ENCODE measurements at places on chromosomes 4 and X. TPM values are rescaled to one million over a fixed set of nuclear protein-coding genes. Genes with fewer than 3 reads are reported as not detected.

GRCh38 chr4:48315728-48316630, 25.4 kb upstream of the SLAIN2 start:
- DNase-seq: peak; percentile 39

The PCDH19 gene
- total RNA-seq: not detected

- DNase-seq: peak; percentile 68
Observed at GRCh38 chrX:155612312-155613224, at the start of gene TMLHE. TMLHE (minus strand) TSS chrX:155612952; CDS start chrX:155545276, 67,676 bp downstream.

GRCh38 chrX:153974003-153974725, 1.6 kb downstream of the TMEM187 start:
- DNase-seq: no peak

GRCh38 chr4:56243107-56243506, 144.2 kb downstream of the AASDH start:
- DNase-seq: no peak

GRCh38 chr4:158929939-158930638, 161.3 kb downstream of the FNIP2 start:
- no peak for DNase-seq

DNA sequence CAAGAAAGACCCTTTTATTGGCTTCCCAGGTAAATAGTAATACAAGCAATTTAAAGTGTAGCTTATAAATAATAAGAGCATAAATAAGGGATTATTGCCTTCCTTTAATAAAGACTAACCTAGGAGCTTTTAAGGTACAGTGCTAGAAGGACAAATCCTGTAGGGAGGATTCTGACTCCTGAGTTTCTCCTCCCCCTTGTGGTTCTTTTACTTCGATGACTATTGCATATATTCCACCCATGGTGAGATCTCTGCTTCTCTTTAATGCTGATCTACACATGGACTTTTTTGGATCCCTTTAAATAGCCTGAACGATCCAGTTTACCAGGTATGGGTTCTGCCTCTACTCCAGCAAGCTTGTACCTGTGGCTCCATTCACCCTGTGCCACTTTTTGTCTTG, 2.5 kb downstream of the GALNT7 start:
- DNase-seq: no peak

DNA sequence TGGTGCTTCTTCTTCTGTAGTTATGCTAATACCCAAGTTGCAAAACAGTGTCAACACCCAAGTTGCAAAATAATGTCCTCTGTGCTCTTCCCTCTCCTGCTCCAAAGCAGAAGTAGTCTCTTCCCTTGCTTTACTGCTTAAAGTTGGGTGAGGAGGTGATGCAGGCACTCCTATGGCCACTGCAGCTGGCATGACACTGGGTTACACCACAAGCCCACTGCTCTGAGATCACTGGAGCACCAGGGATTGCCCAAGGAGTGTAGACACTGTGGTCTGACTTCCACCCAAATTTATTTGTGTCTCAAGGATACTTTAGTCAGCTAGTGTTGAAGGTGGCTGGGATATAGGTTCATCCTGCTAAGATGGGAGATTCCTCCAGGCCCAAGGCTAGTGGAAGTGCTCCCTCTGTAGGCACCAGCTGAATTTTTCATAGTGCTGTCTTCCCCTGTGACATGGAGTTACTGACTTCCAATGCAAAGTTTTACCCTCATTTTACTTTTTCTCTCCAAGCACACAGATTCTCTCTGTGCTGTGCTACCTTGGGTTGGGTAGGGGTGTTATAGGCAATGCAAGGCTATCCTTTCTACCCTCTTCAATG, 196.2 kb upstream of the TENT5D start:
- no peak for DNase-seq

DNA sequence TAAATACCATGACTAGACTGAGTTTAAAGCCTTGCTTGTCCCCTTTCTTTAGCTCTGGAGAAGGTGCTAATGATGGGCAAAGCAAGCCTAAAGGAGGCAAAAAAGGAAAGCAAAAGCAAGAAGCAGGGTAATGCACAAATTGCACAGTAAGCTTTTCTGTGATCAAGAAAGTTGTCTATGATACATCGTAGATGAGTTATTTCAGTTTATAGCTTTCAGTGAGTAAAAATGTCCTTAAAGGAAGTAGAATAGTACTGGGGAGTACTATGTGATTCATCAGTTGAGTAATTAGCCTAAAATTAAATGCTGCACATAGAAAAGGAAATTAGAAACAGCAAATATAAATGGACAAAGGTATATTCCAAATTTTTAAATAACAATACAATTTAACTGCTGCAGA, 50.2 kb upstream of the PDE5A start:
- DNase-seq: no peak

DNA sequence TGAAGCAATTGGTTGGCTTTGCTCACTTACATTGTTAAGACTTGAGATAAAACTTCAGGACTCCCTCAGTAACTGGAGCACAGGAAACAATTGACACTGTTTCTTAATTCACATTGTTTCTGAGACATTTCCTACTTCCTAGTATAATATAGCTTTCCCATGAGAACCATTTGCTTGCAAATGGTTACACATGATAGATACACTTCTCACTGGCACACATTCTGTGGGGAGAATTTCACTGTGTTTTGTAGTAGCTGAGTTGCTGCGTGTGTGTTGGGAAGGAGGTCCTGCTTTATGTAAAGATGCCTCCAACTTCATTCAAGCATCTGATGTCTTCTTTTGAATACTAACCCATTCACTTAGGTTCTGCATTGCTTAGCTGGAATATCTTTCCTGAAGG, 85.3 kb upstream of the SLC4A4 start:
- DNase-seq: no peak

The MAOA gene
- total RNA-seq: not detected

- no peak for DNase-seq
Observed at GRCh38 chr4:104210420-104210819, 284.3 kb downstream of the CXXC4 start.

The MMAA gene
- total RNA-seq: 10.5 TPM

GRCh38 chr4:77194366-77194765, 37.4 kb downstream of the CCNG2 start:
- DNase-seq: no peak

The MAN2B2 gene
- 56.2 TPM for total RNA-seq

DNA sequence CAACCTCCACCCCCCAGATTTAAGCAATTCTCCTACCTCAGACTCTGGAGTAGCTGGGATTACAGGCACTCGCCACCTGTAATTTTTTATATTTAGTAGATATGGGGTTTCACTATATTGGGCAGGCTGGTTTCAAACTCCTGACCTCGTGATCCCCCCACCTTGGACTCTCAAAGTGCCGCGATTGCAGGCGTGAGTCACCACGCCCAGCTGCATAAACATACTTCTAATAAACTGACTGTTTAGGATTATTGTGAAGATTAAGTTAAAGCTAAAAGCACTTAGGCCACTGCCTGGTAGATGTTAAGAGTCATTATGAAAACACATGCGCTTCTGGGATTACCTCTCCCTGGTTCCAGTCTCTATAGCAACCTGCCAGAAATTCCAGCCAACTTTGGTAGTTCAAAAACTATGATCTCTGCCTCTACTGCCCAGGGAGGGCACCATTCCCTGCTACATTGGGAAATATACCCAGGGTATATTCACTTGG, 30.2 kb upstream of the GRIA3 start:
- DNase-seq: no peak

DNA sequence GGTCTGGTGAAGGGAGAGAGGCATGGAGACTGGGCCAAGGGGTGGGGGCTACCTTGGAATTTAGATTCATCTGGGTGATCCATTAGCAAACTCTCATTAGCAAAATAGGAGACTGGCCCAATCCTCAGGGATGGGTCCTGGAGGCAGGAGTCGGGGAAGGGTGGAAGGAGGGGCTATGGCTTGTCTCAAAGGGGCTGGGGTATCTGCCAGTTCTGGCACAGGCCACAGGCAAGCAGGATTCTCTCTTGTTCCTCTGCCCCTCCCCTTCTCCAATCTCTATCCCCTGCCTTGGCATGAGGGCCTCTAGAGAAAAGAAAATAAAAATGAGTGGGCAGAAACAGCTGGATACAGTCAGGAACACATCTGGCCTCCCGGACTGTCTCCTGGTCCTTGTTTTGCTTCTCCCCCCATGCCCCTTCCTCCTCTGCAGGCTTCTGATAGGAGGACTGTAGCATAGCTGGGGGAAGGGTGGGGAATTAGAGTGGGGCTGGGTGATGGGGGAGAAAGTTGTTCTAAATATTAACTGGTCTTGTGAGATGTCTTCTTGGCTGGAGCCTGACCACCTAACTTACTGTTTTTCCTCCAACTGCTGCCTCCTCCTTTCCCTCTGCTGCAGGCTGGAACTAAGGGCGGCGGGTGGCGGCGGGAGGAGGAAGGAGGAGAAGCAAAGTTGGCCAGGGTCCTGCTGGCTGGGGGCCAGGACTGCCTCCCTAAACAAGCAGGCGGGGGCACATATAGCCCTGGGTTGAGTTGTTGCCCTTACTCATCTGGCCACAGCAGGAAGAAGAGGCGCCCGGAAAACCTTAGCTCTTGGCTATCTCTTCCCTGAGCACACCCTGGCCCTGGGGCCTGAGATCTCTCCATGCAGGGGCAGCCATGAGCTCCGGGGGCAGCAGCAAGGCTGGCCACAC, 53.3 kb upstream of the LAS1L start:
- DNase-seq: no peak

GRCh38 chrX:104427693-104428092, 138.3 kb upstream of the IL1RAPL2 start:
- no peak for DNase-seq

- no peak for DNase-seq
Observed at GRCh38 chrX:100645106-100645505, 1.1 kb downstream of the SRPX2 start.

DNA sequence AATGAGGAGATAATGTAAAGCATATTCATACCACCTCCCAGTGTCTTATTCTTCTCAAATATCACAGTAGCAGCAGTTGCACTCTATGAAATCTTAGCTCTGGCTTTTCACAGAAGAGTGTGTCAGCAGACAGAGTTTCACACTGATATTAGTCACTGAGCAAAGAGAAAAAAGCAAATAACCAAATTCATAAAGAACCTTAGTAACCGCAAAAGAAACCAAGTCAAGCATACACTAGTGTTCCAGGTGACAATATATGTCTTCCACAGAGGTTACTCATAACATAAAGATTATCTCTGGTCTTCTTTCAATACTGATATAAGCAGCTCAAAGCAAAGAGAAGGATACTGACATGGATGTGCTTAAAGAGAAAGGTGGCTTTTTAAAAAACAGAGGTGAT, 181.7 kb upstream of the EDNRA start:
- no peak for DNase-seq

DNA sequence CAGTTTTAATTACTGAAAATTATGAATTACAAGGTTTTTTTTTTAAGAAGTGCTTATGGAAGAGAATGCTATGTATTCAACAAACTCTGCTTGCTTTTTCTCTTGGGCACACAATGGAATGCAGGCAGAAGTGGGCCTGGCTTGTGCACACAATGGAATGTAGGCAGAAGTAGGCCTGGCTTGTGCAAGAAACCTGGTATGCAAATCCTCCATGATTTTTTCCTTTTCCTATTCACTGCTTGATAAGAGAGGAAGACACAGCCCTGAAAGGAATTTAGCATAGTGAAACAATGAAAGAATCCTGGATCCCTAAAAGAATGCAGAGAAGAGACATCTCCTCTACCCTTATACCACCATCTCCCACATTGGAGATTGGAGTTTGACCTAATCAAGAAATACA, 138.4 kb downstream of the COL25A1 start:
- DNase-seq: no peak

GRCh38 chr4:47031751-47032404, 511 bp downstream of the GABRB1 start:
- peak; percentile 18 for DNase-seq

DNA sequence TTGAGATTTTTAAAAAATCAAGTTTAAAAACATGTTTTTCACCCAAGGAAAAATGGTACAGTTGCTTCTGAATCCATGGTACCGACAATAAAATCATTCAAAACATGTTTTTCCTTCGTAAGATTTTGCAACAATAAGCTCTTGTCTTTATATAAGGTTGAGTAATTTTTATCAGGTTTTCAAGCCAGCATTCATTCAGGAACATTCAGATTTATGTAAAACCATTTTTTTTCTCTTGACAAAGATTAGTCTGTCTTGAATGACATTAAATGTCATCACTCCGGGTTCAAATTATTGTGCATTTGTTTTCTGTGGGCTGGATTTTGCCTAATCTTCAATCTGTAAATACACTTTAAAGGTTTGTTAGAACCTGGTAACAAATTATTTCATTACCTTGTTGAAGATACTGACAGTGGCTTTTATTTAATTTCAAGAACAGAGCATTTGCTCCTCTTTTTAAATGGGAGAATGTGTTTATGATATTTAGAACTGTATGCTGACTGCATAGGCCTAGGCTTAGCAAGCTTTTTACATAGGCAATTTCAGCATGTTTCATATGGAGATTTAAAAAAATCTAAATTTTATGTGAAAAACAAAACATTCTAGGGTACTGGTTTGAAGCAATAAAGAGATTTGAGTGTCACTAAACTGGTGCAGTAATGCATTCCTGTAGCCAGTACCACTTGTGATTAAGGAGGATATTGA, 336.4 kb upstream of the HAND2 start:
- DNase-seq: no peak

- no peak for DNase-seq
Observed at GRCh38 chr4:40731792-40732245, 17.9 kb upstream of the NSUN7 start.

- DNase-seq: no peak
Observed at GRCh38 chr4:80585542-80585941, 250.0 kb downstream of the CFAP299 start.

- no peak for DNase-seq
Observed at GRCh38 chr4:147761218-147761883, 29.5 kb downstream of the ARHGAP10 start.

Measured in naive thymus-derived CD4-positive, alpha-beta T cell (primary cell).